Aorta (tissue), 5 donors: ENCODE measurements at places on chromosomes 7 and 10. TPM values are rescaled to one million over a fixed set of nuclear protein-coding genes. Genes with fewer than 3 reads are reported as not detected.

DNA sequence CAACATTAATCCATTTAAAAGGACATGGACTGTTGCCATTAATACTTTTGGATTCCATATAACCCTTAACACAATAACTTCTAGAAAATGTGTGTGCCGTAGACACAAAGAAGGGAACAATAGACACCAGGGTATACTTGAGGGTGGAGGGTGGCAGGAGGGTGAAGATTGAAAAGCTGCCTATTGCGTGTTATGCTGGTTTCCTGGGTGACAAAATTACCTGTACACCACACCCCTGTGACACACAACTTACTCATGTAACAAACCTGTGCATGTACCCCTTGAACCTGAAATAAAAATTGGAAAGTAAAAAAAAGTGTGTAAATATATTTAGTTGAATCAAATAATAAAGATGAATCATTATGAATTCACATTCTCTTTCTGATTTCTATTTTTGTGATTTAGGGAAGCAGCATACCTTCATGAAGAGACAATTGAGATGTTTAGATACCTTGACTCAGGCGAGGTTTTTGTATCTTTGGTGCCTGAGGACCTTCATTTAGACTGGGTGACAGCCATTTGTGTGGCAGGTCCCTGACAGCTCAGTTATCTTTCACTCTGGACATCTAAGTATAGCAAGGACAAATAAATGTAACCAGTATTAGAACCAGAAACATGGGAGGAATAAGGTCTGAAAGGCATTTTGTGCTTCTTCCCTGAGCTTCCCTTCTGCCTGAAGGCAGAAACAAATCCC lies 28.7 kb downstream of the GIMAP8 start:
- DNase-seq, result no peak
- no peaks in the 10 kb centered on the region for H3K36me3 ChIP-seq
- H3K27me3 ChIP-seq, result no peaks in the 10 kb centered on the region
- H3K4me1 ChIP-seq, result no peaks in the 10 kb centered on the region
- H3K4me3 ChIP-seq, result no peak overlapping the region
- no peak overlapping the region for H3K27ac ChIP-seq

DNA sequence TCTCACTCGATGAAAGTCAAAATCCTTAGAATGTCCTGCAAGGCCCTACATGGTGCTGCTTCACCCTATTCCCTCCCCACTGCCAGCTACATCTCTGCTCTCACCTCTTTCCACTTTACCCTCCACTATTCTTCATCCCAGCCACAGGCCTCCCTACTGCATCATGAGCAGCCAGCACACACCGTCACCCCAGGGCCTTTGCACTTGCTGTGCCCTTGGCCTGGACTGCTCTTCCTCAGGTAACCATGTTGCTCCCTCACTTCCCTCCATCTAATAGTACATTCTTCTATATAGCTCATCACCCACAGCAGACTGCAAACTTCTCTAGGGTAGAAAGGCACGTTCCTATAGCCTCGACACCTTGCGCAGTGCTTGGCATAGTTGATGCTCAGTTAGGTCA lies 167.7 kb downstream of the SH3PXD2A start:
- H3K27ac ChIP-seq, result no peak overlapping the region
- H3K4me3 ChIP-seq, result no peak overlapping the region
- no peaks in the 10 kb centered on the region for H3K27me3 ChIP-seq
- H3K4me1 ChIP-seq, result no peaks in the 10 kb centered on the region
- DNase-seq, result no peak
- no peaks in the 10 kb centered on the region for H3K36me3 ChIP-seq

- H3K4me3 ChIP-seq, result no peak overlapping the region
- no peaks in the 10 kb centered on the region for H3K4me1 ChIP-seq
- DNase-seq, result no peak
- no peaks in the 10 kb centered on the region for H3K36me3 ChIP-seq
- H3K27ac ChIP-seq, result no peak overlapping the region
These were observed 90.6 kb downstream of the CACNB2 start for GRCh38 chr10:18230794-18231193.

DNA sequence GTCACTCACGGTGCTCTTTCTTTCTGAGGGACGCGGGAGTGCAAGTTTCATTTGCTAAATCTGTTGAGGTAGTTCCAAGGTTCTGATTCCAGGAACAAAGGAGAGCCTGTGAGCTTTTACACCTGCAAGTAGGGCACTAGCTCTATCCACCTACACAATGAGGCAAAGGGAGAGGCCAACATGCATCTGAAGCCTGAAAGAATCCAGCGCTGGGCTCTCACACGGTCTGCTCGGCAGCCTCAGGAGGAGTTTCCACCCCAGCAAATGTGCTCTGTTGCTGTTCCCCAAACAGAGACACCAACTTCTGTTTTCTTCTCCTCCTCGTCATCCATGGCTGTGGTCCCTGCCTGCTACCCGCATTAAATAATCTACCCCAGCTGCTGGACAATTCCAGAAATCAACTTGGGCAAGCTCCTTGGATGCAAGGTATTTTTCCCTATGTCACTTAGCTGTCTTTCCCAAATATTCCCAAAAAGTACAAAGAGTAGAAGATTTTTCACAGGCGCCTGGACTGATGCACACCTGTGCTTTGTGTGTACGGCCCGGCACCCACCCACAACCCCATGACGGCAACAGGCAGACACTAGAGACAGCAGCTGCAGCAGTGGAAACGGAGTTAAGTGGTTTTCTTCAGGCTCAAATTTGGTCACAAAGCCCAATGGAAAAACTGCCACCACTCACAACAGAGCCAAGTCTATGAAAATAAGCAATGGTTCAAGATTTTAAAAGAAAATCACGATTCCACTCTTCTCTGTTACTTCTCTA lies 176.8 kb downstream of the ZMYND11 start:
- H3K27me3 ChIP-seq, result no peaks in the 10 kb centered on the region
- H3K4me3 ChIP-seq, result no peak overlapping the region
- DNase-seq, result peak; percentile 24
- peaks cover under 1% of the 10 kb centered on the region for H3K36me3 ChIP-seq
- H3K27ac ChIP-seq, result no peak overlapping the region

GRCh38 chr10:63633677-63634487 lies 112.7 kb downstream of the REEP3 start:
- H3K27me3 ChIP-seq, result no peaks in the 10 kb centered on the region
- no peaks in the 10 kb centered on the region for H3K36me3 ChIP-seq
- no peaks in the 10 kb centered on the region for H3K4me1 ChIP-seq
- no peak for DNase-seq

DNA sequence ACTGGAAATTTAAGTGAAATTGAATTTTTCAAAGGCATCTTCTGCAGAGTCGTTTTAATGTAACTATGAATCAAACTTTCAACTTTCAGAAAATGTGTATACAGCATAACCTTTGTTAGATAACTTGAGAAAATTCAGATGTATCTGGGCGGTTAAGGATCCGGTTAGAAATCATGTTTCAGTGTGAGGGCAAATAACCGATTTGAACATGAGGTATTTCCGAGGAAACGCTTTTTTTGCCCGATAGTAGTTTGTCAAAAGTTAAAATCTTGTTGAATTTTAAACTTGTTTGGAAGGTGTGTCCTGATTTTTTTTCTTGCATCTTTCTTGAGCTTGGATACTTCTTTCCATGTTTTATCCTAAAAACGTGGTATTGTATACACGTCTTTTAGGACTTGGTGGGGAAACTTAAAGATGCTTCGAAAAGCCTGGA lies 1.3 kb upstream of the BMI1 start:
- H3K4me1 ChIP-seq, result no peaks in the 10 kb centered on the region
- no peak for DNase-seq
- no peak overlapping the region for H3K4me3 ChIP-seq
- H3K36me3 ChIP-seq, result no peaks in the 10 kb centered on the region

DNA sequence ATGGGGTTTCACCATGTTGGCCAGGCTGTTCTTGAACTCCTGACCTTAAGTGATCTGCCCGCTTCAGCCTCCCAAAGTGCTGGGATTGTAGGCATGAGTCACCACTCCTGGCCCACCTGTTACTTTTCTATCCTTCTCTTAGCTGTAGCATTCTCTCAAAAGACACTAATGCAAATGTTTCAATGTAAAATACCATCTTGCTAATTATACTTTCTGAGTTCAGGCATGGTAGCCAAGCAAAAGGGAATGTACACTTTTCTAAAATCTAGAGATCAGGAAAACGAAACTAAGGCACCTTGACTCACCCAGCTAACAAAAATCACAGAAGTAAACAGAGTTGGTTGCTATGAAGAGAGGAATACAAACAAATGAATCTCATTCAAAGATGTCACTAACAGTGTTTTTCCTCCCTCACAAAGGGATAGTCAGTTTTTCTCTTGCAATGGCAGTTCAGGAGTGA lies 401.0 kb upstream of the NRP1 start:
- no peaks in the 10 kb centered on the region for H3K27me3 ChIP-seq
- H3K4me3 ChIP-seq, result no peak overlapping the region
- no peak for DNase-seq
- H3K27ac ChIP-seq, result no peak overlapping the region

GRCh38 chr7:118111347-118111746 lies 72.6 kb upstream of the LSM8 start:
- no peaks in the 10 kb centered on the region for H3K27me3 ChIP-seq
- H3K4me1 ChIP-seq, result no peaks in the 10 kb centered on the region
- no peak overlapping the region for H3K27ac ChIP-seq
- DNase-seq, result no peak
- no peak overlapping the region for H3K4me3 ChIP-seq

DNA sequence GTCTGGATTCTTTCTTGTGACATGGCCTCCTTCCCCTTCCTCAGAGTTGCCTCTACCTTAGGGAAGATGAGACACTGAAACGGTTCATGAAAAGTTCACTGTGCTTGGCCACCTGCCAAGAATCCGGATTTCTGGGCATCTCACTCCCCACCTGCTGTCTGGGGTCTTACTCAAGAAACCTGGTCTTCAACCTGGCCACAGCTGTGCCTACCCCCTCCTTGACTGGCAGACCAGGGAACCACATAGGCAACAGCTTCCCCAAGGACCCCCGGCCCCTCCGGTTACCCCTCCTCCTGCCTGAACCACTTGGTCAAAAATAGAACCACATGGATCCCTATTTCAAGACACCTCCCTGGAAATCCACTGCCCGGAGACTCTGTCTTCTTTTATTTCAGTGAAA lies 58.7 kb upstream of the NANOS1 start:
- H3K4me3 ChIP-seq, result no peak overlapping the region
- no peaks in the 10 kb centered on the region for H3K36me3 ChIP-seq
- H3K4me1 ChIP-seq, result no peaks in the 10 kb centered on the region
- no peak for DNase-seq
- no peak overlapping the region for H3K27ac ChIP-seq

DNA sequence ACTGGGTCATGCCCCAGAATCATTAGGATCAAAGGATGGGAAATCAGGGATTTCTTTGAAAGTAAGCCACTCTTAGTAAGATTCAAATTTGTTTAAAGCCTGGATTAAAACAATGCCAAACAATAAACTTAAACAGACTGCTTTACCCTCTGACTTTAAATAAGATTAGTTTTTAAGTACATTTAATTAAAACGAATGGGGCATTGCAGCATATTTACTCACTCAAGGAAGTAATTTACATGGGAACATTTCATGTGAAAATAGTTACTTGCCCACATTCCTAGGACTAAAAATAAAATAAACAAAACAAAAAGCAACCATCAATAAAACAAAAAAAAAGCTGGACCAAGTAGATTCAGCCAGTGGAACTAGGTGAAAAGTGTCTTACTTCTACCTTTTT lies 7.8 kb downstream of the ABLIM1 start:
- no peak overlapping the region for H3K4me3 ChIP-seq
- no peaks in the 10 kb centered on the region for H3K4me1 ChIP-seq
- H3K27ac ChIP-seq, result no peak overlapping the region
- H3K36me3 ChIP-seq, result no peaks in the 10 kb centered on the region
- DNase-seq, result no peak

DNA sequence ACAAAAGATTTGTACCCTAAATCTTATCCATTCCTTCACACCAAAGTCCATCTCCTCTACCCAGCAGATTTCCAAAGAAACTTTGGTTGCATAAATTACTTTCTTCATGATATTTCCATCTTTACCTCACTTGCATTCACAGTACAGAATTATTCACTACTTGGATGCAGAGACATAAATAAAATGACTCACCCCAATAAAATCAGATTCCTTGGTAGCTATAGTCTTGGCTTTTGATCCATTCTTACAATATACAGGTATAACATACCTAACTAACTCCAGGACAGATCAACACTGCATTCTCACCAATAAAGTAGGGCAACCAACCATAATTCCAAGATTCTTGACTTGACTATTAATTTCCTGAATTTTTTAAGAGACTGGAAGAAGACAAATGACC lies 815.1 kb downstream of the MAGI2 start:
- H3K36me3 ChIP-seq, result no peaks in the 10 kb centered on the region
- no peak overlapping the region for H3K4me3 ChIP-seq
- no peak for DNase-seq
- H3K4me1 ChIP-seq, result no peaks in the 10 kb centered on the region
- no peak overlapping the region for H3K27ac ChIP-seq

DNA sequence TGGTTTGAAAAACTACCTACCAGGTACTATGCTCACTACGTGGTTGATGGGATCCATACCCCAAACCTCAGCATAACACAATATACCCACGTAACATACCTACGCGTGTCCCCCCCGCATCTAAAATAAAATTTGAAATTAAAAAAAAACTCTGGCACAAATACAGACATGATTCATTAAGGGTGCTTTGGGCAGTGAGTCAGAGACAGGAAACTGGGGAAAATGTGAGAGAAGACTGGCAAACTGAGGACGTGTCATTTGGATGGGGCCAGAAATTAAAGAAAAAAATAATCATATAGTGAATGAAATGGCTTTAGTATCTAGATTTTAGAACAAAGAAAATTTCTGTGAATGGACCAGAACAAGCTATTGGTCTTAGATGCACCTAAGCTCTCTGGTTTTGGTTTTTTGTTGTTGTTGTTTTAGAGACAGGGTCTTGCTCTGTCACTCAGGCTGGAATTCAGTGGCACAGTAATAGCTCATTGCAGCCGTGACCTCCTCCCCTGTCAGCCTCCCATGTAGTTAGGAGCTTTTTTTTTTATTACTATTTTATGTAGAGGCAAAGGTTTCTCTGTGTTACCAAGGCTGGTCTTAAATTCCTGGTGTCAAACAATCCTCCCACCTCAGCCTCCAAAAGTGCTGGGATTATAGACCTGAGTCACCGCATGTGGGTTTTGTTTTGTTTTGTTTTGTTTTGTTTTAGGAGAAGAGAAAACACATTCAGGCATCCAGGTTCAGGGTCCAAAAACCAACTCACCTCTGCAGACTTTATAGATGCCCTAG lies 5.9 kb upstream of the PRSS58 start:
- no peaks in the 10 kb centered on the region for H3K27me3 ChIP-seq
- H3K4me3 ChIP-seq, result no peak overlapping the region
- DNase-seq, result no peak
- no peak overlapping the region for H3K27ac ChIP-seq
- no peaks in the 10 kb centered on the region for H3K36me3 ChIP-seq

GRCh38 chr7:148849393-148850098 lies 34.5 kb downstream of the EZH2 start:
- H3K27me3 ChIP-seq, result no peaks in the 10 kb centered on the region
- no peaks in the 10 kb centered on the region for H3K36me3 ChIP-seq
- H3K4me1 ChIP-seq, result no peaks in the 10 kb centered on the region
- no peak overlapping the region for H3K27ac ChIP-seq
- H3K4me3 ChIP-seq, result no peak overlapping the region

The AKR1C2 gene
- 44.7 TPM for total RNA-seq

The NKX2-3 gene
- 0.60 TPM for total RNA-seq

The PTPN12 gene
- total RNA-seq, result 96.5 TPM

The GSTO2 gene
- 3.5 TPM for total RNA-seq

The RASA4B gene
- 44.1 TPM for total RNA-seq

The OR2A12 gene
- not detected for total RNA-seq

The NEUROG3 gene
- total RNA-seq, result not detected
